ENCODE measurements at places on chromosomes 2 and 18. TPM values are rescaled to one million over a fixed set of nuclear protein-coding genes. Genes with fewer than 3 reads are reported as not detected.

GRCh38 chr2:64440843-64441242 is 13.1 kb upstream of the LGALSL start:
- DNase-seq: no peak

Gene PLCD4
- total RNA-seq: 1.0 TPM

DNA sequence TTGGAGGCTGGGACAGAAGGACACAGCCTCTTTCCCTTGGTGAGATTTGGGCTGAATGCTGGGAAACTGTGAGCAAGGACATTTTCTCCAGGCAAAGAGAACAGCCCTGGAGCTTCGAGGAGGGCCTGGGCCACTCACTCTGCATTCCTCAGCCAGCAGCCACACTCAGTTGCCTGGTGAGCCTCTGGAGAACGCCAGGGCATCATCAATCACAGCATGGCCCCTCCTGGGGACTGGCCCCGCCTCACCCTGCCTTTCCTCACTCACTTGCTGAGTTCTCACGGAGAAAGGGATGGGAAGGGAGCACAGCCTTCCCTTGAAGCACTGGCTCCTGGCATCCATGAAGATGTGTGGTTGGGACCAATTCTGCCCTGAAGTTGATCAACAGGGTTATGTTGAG is 55.0 kb downstream of the APOB start:
- DNase-seq: no peak

- no peak for DNase-seq
Measured at GRCh38 chr2:218418717-218419458, at the start of gene VIL1. Gene VIL1, plus strand, starts transcription at chr2:218419123. Its CDS starts 4,656 bp downstream, at chr2:218423779.

- DNase-seq: no peak
Measured at GRCh38 chr2:73334620-73335019, 41.3 kb upstream of the EGR4 start.

Gene PPM1G
- 38.5 TPM for total RNA-seq

- no peak for DNase-seq
Measured at GRCh38 chr2:200922439-200922838, 33.3 kb downstream of the NIF3L1 start.
